NCI-H2081 (cell line): ENCODE measurements at places on chromosomes 6 and 20.

DNA sequence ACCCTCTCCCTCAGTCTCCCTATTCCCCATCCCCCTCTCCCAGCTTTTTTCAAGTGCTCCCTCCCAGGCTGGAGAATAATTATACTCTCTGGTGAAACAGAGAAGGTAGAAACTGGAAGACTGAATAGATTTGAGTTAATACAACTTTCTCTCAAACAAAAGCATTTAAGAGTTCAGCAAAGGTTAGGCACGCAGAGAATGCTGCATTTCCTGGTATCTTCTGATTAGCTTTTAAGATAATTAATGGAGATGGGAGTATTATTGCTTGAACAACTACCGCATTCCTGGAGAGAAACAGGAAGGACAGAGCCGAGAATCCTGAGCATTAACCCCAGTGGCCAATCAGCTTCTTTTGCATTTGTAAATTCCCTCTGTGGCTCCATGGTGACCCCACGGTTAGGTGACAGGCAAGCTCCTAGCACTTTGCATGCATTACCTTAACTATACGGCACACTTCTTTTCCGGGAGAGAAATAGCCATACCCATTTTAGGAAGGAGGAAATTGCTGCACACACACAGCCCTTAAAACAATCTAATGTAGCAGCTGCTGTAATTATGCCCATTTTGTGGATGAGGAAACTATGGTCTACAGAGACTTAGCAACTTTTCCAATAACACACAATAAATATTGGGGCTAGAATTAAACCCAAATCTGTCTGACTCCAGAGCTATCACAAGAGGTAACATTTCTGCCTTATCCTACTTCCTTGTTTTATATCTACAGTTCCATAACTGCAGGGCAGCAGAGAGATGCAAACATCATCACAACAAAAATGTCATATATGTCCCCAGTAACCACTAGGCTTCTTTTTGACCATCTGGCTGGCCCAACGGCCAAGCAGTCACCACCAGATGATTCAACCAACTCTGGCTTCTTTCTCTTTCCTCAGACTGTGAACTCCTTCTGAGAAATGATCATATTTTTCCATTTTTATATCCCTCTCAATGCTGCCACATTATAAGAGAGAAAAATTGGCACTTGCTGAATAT is 169.9 kb downstream of the CD24 start:
- no peak for DNase-seq

- DNase-seq = no peak
Measured at GRCh38 chr6:16450285-16450684, 211.9 kb downstream of the GMPR start.

DNA sequence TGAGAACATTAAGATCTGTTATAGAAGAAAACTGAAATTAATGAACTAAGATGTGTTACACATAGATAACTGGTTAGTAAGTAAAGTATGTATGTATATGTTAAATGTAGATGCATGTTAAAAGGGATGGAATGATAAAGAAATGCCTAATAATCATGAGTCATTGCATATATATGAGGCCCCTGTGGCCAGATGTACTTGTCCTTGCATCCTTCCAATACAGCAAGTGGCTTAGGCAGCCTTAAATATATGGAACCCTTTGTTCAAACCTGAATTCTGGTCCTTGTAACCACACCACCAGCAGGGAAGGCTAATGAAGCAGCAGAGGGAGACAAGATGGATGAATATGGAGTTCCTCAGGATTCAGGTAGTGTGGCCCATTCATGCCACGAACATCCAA is 9.8 kb upstream of the AKAP7 start:
- DNase-seq = no peak

DNA sequence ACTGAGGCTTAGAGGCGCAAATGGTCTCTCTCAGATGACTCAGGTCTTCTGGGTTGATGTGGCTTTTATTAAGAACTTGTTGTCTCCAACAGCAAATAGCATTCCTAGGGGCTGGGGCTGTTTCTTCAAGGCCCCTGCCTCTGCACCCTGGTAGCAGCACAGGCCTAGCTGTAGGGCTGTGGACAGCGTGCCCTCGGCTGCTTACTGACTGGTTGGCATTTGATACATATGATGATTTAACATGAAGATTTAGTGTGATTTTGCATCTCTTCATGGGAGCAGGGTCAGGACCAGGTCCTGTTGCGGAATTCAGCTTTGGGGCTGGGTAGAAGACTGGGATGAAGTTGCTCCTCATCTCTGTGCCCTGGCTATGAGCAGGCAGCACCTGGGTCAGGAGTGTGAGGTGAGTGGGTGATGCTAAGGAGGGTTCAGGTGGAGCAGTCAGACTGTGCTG is 24.3 kb upstream of the IER3 start:
- DNase-seq = no peak

DNA sequence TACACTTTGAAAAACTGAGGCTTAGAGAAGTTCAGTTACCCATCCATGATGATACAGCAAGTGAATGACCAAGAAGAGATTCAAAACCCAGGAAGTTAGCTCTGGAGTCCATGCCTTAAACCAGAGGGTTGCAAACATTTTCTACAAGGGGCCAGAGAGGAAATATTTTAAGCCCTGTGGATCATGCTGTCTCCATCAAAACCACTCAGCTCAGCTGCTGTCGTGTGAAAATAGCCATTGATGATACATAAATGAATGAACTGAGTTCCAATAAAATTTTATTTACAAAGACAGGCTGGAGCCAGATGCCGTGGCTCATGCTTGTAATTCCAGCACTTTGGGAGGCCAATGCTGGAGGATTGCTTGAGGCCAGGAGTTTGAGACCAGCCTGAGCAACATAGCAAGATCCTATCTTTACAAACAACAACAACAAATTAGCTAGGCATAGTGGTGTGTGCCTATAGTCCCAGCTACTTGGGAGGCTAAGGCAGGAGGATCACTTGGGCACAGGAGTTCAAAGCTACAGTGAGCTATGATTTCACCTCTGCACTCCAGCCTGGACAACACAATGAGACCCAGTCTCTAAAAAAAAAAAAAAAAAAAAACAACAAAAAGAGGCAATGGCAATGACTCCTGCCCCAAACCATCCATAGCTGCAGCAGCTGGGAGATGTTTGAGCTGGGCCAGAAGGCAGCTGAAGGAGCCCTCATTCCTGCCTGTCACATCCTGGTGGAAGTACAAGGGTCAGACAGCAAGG is 44.1 kb upstream of the RIN2 start:
- no peak for DNase-seq

- no peak for DNase-seq
Measured at GRCh38 chr20:62135573-62136266, 7.5 kb downstream of the PSMA7 start.

DNA sequence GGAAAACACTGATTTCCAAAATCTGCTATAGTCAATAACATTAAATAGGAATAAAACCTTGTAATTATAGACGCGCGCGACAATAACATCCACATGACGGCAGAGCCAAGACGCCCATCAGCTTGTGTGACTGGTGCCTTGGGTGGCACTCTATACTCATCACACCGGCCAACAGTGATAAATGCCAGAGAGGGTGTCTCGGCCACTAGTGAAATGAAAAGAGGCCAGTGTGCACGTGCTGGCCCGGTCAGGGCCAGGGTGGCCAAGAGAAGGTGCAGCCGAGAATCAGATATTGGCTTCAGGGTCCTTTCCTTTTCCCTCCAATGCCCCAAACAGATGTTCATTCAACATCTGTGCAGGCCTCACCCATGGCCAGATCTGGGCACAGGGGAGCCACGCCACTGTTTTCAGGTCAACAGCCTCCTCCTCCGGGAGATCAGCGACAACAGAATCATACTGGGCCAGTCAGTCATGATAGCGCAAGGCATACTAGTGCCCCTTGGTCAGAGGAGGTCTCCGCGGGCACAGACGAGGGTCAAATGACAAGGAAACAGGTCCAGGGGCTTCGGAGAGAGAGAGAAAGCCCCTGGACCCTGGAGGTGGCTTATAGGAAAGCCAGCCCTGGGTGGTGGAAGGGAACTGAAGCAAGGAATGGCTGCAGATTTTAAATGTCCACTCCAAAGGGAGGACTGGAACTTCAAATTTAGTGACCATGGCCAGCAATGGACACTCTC is 134.5 kb downstream of the PRND start:
- DNase-seq = no peak

- DNase-seq = no peak
Measured at GRCh38 chr6:20350215-20350614, 51.5 kb upstream of the E2F3 start.

DNA sequence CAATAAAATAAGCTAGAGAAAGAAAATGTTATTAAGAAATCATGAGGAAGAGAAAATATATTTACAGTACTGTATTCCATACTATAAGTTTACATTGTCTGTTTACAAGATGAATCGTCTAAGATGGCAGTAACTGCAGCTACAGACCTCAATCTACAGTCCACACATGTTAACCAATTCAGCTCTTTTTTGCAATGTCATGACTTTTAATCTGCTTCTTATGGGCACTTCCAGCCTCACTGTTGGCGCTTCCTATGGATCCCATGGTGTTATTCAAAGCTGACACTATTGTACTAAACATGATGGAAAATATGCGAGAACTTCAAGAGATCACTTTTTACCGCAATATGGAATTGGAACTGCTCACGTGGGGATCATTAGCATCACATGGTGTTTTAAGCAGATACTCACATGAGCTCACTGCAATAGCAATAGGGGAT is 451.5 kb upstream of the CITED2 start:
- no peak for DNase-seq

- DNase-seq = no peak
Measured at GRCh38 chr20:50431066-50431450, 79.1 kb upstream of the PTPN1 start.

GRCh38 chr6:32195902-32196681 is 3.6 kb upstream of the GPSM3 start:
- peak; percentile 79 for DNase-seq

GRCh38 chr6:2693231-2693630 is 57.5 kb downstream of the MYLK4 start:
- no peak for DNase-seq

- DNase-seq = peak; percentile 60
Measured at GRCh38 chr20:38460040-38460623, 12.5 kb upstream of the RALGAPB start.

DNA sequence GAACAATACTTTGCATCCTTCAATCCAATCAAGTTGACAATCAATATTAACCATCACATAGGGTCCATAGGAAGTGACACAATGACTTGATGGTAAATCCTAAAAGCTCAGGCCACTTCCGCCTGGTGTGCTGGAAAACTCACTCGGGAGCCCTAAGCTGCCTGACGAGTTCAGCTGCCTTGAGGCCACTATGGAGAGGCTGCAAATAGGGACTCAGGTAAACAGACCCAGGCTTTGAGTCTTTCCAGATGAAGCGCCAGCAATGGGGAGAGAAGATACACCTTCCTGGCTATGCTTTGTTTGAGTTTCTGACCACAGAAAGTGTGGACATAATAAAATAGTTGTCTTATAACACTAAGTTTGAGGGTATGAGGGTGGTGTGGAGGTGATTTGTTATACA is 112.6 kb downstream of the GPR63 start:
- no peak for DNase-seq

DNA sequence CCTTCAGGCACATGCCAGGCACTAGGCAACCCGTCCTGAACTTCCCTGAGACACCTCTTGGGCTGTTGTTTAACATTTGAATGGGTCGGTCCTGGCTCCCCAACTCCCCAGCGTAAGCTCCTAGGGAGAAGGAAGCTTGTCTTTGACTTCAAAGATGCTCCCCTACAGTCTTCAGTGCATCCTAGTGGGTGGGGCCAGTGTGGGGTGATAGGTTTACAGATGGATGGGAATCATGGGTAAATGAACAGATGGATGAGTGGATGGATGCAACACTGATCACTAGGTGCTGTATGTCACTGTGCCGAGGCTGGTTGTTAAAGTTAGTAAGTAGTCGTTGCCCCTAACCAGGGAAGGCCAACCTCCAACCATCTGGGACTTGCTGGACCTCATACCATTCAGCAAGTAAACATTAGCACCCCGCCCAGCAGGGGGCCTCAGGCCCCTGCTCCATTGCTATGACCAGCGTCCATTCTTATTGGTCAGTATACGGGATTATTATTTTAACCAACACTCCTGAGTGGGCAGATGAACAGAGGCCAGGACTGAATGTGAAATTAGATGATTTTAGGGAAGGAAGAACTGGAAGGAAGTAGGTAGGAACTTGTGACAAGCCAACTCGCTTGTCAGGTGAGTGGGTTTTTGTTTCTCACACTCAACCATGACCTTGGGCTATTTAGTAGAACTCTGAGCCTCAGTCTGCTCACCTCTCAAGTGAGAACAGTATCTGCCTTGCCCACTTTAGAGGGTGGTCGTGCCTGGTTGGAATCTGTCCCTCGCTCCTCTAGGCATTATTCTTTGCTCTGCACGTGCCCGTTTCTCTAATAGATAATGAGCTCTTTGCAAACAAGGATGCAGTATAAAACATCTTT is 82.9 kb upstream of the FOXP4 start:
- DNase-seq = no peak

- DNase-seq = no peak
Measured at GRCh38 chr6:81800666-81801065, 48.2 kb upstream of the TENT5A start.

- DNase-seq = no peak
Measured at GRCh38 chr6:117616391-117617209, 14.3 kb upstream of the GOPC start.

- DNase-seq = no peak
Measured at GRCh38 chr6:168159506-168159905, 80.5 kb upstream of the FRMD1 start.

- DNase-seq = no peak
Measured at GRCh38 chr20:48702455-48702913, 125.3 kb downstream of the PREX1 start.

- peak; percentile 80 for DNase-seq
Measured at GRCh38 chr20:1469925-1470571, 3.4 kb upstream of the NSFL1C start.

GRCh38 chr20:6732851-6733250 is 34.6 kb upstream of the BMP2 start:
- DNase-seq = no peak

GRCh38 chr6:34638834-34639736 is 57.5 kb downstream of the ILRUN start:
- no peak for DNase-seq

- no peak for DNase-seq
Measured at GRCh38 chr20:11091511-11091910, 417.7 kb upstream of the JAG1 start.

DNA sequence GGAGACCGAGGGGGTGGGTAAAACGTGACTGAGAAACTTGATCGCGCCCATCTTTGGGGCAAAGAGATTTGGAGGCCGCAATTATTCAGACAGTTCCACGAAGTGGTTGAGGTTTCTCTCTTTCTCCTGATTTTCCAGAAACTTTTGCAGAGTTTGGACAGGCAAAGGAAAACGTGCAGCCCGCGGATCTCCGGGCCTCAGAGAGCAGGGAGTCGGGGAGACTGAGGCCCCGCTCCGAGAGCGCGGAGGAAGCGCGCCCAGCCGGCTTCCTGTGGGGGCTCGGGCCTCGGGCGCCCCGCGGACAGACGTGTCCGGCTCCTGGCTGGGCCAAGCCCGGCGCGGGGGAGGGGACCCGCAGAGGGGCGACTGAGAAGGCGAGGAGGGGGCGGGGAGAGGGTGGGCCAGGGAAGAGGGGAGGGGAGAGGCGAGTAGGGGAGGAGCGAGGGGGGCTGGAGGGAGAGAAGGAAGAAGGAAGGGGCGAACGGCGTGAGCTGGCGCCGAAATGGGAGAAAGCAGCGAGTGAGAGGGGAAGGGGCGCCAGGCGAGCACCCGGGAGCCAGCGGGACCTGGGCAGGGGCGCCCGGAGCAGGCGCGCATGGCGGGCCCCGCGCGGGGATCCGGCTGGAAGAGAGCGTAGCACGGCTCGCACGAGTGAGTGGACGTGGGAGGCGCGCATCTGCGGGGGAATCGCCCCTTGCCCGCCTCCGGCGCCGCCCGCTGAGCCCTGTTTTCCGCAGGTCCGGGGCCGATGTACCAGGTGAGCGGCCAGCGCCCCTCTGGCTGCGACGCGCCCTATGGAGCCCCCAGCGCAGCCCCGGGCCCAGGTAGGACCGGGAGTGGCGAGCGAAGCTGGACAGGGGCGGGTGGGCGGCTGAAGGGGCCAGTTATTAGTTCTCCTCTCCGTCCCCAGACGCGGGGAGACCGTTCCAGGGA is at the start of gene MDFI:
TSS of gene MDFI (plus strand) at position 467 of the 933 bp plus-strand sequence. CDS start at position 749, 282 bp downstream.
- DNase-seq = peak; percentile 10
